ENCODE measurements at places on chromosomes 5 and 9.

DNA sequence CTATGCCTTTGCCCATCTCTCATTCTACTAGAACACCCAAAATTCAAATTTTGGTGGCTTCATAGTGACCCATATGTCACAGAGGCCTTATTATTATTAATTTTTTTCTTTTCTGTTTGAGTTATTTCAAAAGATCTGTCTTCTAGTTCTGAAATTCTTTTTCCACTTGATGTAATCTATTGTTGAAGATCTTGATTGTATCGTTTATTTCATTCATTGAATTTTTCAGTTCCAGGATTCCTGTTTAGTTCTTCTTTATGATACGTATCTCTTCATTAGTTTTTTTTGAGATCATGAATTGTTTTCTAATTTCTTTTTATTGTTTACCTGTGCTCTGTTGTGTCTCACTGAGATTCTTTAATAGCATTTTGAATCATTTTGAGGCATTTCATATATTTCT, 24.6 kb upstream of the APBA1 start:
- no peaks in the 10 kb centered on the region for H3K27me3 ChIP-seq
- no peaks in the 10 kb centered on the region for H3K36me3 ChIP-seq
- no peak for DNase-seq
- no peaks in the 10 kb centered on the region for H3K4me1 ChIP-seq

GRCh38 chr9:91188719-91189590, 172.8 kb downstream of the AUH start:
- H3K27me3 ChIP-seq, result no peaks in the 10 kb centered on the region
- H3K36me3 ChIP-seq, result no peaks in the 10 kb centered on the region
- no peak overlapping the region for H3K27ac ChIP-seq
- no peak overlapping the region for H3K4me3 ChIP-seq
- DNase-seq, result no peak

- no peaks in the 10 kb centered on the region for H3K27me3 ChIP-seq
- H3K4me1 ChIP-seq, result peaks cover 21% of the 10 kb centered on the region
- DNase-seq, result no peak
- peaks cover 10% of the 10 kb centered on the region for H3K36me3 ChIP-seq
These were observed 430 bp upstream of the MSH3 start for GRCh38 chr5:80654054-80654390.

DNA sequence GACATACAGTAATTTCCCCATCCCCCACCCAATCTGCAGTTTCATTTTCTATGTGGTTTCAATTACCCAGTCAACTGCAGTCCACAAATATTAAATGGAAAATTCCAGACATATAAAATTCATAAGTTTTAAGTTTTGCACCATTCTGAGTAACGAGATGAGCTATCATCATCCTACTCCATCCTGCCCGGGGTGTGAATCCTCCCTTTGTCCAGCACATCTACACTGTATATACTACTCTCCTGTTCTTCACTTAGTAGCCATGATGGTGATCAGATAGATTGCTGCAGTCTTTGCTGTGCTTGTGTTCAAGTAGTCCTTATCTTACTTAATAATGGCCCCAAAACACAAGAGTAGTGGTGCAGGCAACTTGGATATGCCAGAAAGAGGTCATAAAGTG, 11.3 kb downstream of the OXCT1 start:
- no peak overlapping the region for H3K27ac ChIP-seq
- DNase-seq, result no peak
- H3K27me3 ChIP-seq, result no peaks in the 10 kb centered on the region
- H3K4me3 ChIP-seq, result no peak overlapping the region
- H3K4me1 ChIP-seq, result no peaks in the 10 kb centered on the region
- peaks cover 18% of the 10 kb centered on the region for H3K36me3 ChIP-seq

GRCh38 chr9:97806721-97807120, 46.3 kb upstream of the FOXE1 start:
- no peak for DNase-seq
- no peak overlapping the region for H3K4me3 ChIP-seq
- H3K36me3 ChIP-seq, result no peaks in the 10 kb centered on the region
- no peak overlapping the region for H3K27ac ChIP-seq

DNA sequence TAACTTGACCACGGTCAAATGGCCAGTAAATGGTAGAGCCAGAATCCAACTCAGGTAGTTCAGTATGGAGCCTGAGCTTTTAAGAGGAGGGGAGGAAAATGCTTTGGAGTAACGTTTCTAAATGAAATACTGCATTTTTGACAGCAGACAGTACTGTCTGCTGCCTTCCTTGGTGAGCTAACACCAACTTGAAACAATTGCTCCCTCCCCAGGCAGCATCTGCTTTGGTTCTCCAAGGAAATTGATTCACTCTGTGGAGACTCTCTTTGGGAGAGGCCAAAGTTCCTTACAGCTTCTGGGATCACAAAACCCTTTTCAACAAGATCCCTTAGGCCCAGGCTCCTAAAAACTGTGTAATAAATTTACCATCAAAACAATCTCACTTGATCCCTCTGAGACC, 75.2 kb upstream of the SSBP2 start:
- no peaks in the 10 kb centered on the region for H3K4me1 ChIP-seq
- H3K36me3 ChIP-seq, result no peaks in the 10 kb centered on the region
- no peak for DNase-seq
- H3K4me3 ChIP-seq, result no peak overlapping the region
- no peak overlapping the region for H3K27ac ChIP-seq
- H3K27me3 ChIP-seq, result no peaks in the 10 kb centered on the region

- H3K4me3 ChIP-seq, result no peak overlapping the region
- peaks cover 39% of the 10 kb centered on the region for H3K4me1 ChIP-seq
- no peaks in the 10 kb centered on the region for H3K27me3 ChIP-seq
- no peak for DNase-seq
These were observed 2.7 kb downstream of the DPM2 start for GRCh38 chr9:127934986-127935385.

DNA sequence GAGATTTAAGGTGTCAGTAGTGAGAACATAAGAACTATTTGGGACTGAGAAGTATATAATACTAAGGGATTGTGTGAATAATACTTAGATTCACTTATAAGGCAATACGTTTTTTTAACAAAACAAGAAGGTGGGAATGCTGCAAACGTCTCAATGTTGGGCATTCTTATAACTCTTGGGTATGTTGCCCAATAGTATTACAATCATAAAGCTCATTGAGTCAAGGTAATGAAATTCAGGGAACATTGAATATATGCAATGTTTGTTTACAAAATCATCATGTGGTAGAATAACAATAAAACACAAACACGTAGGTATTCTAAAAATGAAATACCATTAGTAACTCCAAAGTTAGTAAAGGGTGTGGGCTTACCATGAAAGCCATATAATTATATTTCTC, 400.7 kb downstream of the KIAA0825 start:
- no peak overlapping the region for H3K4me3 ChIP-seq
- H3K27me3 ChIP-seq, result no peaks in the 10 kb centered on the region
- no peaks in the 10 kb centered on the region for H3K36me3 ChIP-seq
- DNase-seq, result no peak
- H3K27ac ChIP-seq, result peak overlapping the region; percentile 19

GRCh38 chr9:121593066-121593465, 58.4 kb upstream of the DAB2IP start:
- H3K4me1 ChIP-seq, result peaks cover 12% of the 10 kb centered on the region
- DNase-seq, result no peak
- H3K4me3 ChIP-seq, result no peak overlapping the region

DNA sequence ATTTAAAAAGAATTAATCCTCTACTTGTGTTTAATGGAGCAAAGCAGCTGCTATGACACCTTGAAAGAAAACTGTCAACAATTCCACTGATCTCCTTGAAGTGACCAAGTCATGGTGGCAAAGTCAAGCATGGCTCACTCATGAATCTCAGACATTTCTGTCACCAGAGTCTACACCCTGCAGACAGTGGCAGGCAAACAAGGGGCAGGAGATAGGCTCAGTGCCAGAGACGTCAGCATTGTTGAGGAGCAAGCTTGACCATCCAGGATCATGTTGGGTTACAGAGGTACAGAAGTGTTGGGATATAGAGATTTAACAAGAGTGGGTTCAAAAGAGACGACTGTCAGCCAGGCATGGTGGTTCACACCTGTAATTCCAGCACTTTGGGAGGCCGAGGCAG, 16.1 kb upstream of the VPS13A start:
- no peak overlapping the region for H3K4me3 ChIP-seq
- no peaks in the 10 kb centered on the region for H3K4me1 ChIP-seq

- no peak for DNase-seq
- no peak overlapping the region for H3K4me3 ChIP-seq
- H3K27ac ChIP-seq, result no peak overlapping the region
- H3K36me3 ChIP-seq, result no peaks in the 10 kb centered on the region
- H3K4me1 ChIP-seq, result peaks cover 5% of the 10 kb centered on the region
- H3K27me3 ChIP-seq, result no peaks in the 10 kb centered on the region
These were observed 124.7 kb downstream of the ALDH1A1 start for GRCh38 chr9:72827950-72828731.

DNA sequence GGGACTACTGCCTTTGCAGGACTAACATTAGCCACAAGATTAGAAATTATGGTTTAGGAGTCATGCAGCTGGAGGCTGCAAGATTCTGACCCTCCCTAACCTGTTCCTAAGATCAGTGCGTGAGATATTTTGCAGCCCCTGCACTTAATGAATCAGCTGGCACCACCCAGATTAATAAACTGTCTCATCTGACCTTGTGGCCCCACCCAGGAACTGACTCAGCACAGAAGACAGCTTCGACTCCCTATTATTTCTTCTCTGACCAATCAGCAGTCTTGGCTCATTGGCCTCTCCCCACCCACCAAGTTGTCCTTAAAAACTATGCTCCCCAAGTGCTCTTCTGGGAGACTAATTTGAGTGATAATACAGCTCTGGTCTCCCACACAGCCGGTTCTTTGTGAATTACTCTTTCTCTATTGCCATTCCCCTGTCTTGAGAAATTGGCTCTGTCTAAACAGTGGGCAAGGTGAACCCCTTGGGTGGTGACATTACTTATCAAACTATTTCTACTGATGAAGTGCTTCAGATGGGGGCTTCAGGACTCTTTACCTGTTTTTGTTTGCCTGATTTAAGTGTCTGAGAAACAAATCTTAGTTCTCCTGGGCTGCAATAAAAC, 17.0 kb downstream of the CTSL start:
- DNase-seq, result no peak
- no peaks in the 10 kb centered on the region for H3K27me3 ChIP-seq
- H3K27ac ChIP-seq, result no peak overlapping the region
- H3K4me1 ChIP-seq, result no peaks in the 10 kb centered on the region

DNA sequence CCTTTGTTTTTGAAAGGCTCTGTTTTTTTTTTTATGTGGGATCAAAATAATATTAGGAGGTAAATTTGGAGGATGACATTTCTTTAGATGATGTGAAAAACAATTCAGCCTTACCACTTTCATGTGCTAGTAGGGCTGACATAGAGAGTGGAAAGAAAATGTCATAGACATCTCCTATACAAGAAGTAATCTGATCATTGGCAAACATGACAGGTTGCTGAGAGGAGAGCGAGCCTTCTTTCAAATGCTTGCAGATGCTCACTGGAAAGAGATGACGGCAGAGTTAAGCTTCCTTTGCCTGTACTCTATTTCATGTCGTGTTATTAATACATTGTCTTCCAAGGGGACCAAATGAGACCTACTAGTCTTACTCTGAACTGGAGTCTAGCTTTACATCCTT, 160.1 kb upstream of the DAP start:
- H3K27ac ChIP-seq, result no peak overlapping the region
- H3K36me3 ChIP-seq, result no peaks in the 10 kb centered on the region
- no peaks in the 10 kb centered on the region for H3K4me1 ChIP-seq
- peaks cover 17% of the 10 kb centered on the region for H3K27me3 ChIP-seq

DNA sequence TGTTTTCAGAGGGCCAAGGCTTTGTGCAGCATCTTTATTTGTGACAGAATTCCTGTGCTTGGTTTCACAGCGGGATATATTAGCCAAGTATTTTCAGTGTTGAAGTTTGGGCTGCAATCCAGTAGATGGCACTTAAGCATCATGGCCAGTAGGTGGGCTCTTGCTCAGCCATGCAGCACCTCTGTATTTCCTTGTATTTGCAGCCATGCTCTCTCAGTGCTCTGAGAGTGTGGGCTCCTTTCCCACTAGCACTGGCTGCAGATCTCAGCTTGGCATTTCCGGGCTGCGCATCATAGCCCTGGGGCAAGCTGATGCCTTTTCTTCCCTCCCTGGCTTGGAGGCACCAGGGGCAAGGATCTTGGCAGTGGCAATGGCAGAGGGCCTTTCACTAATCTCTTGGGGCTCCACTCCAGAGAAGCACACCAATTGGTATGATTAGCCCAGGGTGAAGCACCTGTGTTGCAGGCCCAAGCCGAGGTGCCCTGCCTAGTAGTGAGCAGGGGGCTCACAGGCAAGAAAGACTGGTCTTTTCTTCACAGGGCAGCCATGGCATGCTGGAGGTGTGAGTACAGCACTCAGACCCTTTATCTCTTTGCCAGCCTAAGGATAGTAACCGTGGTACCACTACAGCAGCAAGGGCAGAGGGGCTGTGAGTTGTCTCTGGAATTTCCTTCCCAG, 48.3 kb downstream of the SLCO6A1 start:
- H3K4me1 ChIP-seq, result no peaks in the 10 kb centered on the region
- H3K36me3 ChIP-seq, result no peaks in the 10 kb centered on the region
- peak; percentile 40 for DNase-seq
- H3K27ac ChIP-seq, result no peak overlapping the region

DNA sequence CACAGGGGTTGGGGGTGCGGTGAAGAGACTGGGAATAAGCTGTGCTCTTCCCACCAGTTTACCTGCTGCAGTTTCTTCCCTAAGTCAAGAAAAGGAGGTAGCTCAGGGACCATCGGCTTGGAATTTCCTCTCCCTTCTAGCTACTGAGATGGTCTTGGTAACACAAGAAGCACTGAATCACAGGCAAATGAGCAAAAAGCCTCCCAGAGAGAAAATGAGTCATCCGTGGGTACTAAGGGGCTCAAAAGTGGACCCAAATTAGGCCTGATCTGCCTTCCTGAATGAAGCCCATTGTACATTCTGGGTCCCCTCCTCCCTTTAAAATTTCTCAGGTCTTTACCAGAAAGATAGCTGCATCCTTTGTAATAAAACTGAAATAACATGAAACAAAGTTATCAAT, 49.9 kb downstream of the PTPN3 start:
- no peaks in the 10 kb centered on the region for H3K27me3 ChIP-seq
- no peak for DNase-seq
- peaks cover 15% of the 10 kb centered on the region for H3K36me3 ChIP-seq
- no peaks in the 10 kb centered on the region for H3K4me1 ChIP-seq

DNA sequence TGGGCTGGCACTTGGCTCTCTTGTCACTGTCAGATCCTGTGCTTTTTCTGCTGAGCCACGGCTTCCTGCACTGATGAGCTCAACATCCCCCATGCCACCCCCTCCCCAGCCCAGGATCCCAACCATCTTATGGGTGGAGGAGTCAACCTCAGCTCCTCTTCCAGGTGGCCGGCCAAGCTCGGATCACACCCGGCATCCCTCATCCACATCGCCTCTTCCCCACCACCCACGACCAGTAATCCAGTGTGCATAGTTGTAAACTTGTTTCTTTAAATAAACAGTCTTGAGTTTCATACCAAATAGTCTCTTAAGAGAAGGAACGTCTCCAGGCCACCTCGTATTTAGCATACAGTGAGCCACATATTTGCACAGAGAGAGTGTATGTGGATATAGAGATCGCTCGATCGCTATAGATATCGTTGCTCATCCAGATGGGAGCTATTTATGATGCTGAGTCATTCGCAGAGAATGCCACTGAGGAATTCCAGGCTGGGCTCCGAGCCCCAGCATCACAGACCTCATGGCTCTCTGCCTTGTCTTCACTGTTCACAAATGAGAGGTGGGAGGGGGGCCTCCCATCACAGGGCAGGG, 61.8 kb upstream of the CPLX2 start:
- H3K27me3 ChIP-seq, result no peaks in the 10 kb centered on the region
- H3K36me3 ChIP-seq, result no peaks in the 10 kb centered on the region
